ENCODE measurements at places on chromosomes 3 and 15.

- DNase-seq, result no peak
These were observed 257.0 kb downstream of the SV2B start for GRCh38 chr15:91357011-91357410.

- no peak for DNase-seq
These were observed 132.8 kb upstream of the SLC24A5 start for GRCh38 chr15:47987908-47988532.

DNA sequence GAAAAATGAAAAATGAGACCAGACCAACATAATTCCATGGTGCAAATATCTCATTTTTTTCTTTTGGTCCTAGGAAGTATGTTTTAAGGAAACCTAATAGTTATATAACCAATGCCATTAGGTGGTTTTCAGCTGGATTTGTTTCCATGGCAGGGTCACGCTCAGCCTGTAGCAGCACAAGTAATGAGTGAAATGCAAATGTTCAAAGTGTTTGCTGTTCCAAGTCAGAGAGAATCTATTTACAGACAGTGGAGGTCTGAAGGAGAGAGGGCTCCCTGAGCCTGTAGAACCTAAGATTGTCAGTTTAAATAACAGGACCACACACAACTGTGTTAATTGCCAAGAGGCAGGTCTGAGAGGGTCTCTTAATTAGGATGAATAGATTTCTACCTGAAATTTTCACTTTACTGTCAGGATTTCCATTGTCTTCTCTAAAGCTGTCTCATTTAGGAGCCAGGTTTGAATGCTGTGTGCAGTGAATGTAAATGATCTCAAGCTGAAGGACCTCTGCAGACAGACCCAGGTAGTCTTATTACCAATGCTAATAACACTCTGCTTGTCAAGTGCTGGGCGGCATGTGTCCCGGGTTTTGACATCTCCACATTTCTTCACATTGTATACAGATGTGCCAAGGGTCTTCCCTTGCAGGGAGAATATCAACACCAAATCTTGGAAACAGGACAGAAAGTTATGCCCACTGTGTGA lies 317.3 kb upstream of the NECTIN3 start:
- DNase-seq, result no peak

DNA sequence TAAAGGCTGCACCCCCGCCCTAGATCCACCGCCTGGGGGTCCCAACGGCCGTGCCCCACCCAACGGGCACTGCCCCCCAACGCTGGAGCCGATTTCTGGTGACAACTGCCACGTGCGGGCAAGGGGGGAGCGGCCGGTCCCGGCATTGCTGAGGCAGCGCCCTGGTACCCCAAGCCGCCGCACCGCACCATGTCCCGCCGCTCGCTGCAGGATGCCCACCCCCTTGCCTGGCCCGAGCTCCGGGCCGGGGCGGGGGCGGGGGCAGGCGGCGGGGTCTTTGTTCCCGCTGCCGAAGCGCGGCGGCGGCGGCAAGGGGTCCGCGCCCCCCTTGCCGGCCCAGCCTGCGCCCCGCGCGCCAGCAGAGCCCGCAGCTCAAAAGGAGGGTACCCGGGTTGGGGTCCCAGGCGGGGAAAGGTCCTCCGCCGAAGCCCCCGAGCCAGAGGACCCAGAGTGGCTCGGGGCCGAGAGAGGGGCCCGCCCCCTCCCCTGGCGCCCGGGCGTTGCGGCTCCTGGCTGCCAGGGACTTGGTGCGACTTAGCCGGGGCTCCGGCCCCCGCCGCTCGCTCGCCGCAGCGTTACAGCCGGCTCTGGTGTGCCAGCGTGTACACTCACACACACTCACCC lies 678 bp downstream of the SEMA7A start:
- DNase-seq, result no peak

DNA sequence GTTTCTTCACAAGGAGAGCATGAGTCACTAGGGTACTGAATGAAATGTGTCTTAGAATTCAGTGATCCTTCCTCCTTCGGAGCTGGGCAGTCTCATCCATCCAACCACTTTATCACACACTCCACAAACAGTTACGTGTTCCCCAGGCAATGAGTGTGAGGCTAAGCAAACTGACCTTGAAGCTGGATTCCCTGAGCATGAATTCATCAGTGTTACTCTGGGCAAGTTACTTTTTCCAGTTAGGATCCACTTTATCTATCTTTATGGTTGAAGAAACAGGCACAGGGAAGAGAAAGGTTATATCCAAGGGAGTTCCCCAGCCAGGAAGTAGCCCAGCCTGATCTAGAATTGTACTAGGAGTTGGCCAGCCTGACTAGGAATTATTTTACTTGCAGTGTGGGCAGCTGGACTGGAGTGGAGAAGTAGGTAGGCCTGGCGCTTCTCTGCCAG lies 17.1 kb upstream of the GCNT3 start:
- no peak for DNase-seq

DNA sequence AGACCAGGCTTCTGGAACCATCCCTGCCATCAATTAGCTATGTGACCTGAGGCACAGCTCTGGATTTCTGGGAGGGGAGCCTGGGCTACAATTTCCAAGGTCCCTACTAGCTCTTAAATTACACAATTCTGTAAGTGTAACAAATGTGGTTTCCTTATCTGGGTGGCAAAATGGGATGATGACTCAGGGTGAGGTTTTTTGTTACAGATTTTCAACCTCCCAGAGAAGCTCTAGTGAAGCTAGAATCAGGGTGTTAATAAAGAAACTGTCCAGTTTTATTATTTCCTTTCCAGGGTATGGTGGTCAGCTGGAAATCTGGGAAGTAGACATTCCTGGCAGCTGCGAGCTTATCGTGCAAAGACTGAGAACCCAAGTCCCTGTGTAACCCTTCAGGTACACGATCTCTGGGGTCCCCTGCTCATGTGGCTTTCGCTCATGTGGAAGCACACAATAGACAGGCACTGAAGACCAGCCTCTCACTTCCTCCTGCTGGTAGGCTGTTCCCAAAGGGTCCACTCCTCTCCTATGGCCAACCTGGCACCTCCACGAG lies 7.3 kb downstream of the RAB27A start:
- DNase-seq, result no peak

DNA sequence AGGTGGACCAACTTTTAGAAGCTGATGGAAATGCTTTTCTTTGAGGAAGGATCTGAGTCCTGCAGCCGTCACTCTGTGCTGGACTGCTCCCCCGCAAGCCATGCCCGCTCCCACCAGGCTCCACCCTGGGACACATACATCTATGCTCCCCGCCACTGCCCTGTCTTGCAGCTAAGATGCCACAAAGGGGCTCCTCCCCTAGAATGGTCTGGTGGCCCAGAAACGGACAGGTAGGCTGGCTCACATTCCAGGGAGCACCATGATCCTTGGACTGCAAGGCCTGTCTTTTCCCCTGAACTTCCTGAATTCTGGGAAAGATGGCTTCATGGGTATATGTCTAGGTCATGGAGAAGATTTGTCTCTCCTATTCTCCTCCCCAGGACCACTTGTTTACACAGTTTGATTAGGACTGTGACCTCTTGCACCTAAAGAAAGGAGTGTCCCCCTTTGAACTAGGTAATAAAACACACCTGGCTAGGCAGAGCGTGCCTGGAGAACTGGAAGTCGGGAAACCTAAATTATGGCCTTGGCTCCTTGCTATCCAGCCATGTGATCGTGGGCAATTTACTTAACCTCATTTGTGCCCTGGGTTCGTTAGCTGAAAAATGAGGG lies 220.9 kb upstream of the BHLHE40 start:
- no peak for DNase-seq

- no peak for DNase-seq
These were observed 64.0 kb upstream of the DGKG start for GRCh38 chr3:186425788-186426730.

GRCh38 chr3:69433121-69433968 lies 47.5 kb upstream of the FRMD4B start:
- DNase-seq, result no peak
